Suppressor macrophage treated with lipopolysaccharide for 4 hours (primary cell): ENCODE measurements at places on chromosomes 1 and 21.

GRCh38 chr1:168939110-168939946, 167.2 kb upstream of the ATP1B1 start:
- DNase-seq, result no peak

DNA sequence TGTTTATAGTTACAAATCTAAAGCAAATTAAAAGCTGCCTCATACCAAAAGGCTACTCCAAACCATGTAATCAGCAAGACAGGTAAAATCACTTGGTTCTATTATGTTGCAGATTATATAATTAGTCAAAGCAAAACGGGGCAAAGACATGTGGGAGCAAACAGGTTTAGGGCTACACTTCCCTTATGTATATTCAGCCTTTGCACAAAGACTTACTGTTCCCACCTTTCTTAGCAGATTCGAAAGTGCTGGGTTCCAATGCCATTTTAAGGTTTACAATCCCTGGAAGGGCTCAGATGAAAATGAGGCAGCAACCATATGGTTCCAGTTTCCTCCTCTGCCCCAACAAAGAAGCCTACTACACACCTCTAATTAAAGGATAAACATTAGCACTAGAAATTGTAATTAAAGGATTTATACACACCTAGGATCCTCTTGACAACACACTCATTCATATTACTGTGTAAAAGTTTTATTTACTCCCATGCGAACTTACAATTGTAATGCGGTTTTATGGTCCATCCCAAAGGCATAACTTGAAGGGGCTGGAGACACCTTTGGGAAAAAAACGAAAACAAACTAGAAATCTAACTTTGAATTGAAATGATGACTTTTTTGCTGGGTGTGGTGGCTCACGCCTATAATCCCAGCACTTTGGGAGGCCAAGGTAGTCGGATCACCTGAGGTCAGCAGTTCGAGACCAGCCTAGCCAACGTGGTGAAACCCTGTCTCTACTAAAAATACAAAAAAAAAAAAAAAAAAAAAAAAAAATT, 117.3 kb upstream of the PKN2 start:
- no peak for DNase-seq

DNA sequence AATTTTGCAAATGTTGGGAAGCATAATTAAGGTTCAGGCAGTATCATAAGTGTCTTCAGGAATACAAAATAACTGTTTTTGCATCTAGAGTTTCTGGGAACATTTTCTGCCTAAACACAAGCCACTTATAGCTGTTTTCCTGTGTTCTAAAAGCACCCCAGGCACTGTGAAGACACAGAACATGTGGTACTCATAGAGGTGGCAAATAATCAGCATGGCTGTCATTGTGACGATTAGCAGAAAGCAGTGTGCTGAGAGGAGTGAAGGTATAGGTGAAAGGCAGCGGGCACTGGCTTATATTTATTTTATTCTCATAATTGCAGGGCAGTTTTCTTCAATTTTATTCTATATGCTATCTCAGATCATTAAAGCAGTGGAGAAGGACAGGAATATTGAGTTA, 119.6 kb downstream of the LRRC53 start:
- DNase-seq, result no peak

GRCh38 chr1:244102468-244102867, 51.4 kb downstream of the ZBTB18 start:
- DNase-seq, result no peak

DNA sequence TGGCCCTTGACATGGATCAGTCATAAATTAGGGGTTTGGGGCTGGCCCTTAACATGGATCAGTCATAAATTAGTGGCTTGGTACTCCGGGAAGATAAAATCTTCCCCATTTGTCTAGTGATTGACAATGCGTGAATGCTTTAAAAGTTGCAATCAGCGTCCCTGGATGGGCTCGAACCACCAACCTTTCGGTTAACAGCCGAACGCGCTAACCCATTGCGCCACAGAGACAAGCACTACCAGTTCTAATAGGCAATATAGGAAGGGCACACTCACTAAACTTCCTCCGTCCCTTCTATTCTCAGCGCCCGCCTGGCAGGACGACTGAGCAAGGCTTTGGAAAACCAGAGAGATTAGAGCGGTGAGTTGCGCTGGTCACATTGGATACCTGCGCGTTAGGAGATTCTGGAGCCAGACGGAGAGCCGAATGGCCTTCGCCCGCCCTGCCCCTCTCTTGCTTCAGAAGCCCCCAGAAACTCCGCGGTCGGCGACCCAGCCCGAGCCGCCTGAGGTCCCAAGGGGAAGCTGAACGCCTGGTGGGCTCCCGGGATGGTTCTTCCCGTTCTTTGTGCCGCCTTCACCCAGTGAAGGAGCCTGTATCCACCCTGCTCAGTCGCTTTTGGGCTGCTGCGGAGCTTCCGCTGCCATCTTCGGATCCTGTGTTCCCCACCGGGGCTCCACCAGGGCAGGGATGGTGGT, 235.9 kb downstream of the FAM72C start:
- no peak for DNase-seq

GRCh38 chr1:19359357-19359756, 47.2 kb downstream of the SLC66A1 start:
- DNase-seq, result no peak

DNA sequence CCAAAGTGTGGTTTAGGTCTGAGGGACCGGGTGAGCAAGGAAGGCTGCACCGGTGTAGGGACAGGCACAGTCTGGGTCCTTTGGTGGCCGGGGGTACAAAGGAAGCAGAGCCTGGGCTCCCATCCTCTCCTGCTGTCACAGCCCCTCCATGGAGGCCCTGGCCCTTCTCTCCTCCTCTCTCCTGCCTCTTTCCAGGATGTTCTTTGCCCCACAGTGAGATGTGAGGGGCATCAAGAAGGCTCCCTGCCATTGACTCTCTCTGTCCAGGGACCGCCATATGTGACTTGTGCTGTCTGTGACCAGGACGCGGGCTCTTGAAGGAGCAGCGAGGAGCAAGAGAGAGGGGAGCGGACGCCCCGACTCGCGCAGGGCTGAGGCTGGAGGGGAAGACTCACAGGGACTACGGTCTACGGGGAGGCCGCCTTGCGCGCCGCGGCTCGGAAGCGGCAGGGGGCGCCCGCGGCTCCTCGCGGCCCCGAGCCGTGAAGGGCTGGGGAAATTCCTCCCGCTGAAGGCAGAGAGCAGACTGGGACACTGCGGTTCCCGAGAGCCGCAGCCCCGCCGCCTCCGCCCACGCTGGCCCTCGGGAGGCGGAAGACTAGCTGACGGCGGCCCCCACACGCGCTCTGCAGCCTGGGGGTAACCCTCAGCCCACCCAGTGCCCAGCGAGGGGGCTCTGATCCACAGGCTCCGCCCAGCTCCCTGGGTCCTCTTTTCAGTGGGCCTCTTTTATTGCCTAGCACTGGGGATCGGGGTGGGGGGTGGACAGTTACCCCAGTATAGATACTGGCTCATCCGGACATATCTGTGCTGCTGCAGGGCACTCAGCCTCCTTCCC, 40.8 kb downstream of the MAB21L3 start:
- peak; percentile 85 for DNase-seq

- DNase-seq, result no peak
These were observed 502.3 kb downstream of the NUF2 start for GRCh38 chr1:163824006-163824405.

GRCh38 chr1:155086128-155086741, 7.6 kb downstream of the EFNA3 start:
- DNase-seq, result peak; percentile 68

DNA sequence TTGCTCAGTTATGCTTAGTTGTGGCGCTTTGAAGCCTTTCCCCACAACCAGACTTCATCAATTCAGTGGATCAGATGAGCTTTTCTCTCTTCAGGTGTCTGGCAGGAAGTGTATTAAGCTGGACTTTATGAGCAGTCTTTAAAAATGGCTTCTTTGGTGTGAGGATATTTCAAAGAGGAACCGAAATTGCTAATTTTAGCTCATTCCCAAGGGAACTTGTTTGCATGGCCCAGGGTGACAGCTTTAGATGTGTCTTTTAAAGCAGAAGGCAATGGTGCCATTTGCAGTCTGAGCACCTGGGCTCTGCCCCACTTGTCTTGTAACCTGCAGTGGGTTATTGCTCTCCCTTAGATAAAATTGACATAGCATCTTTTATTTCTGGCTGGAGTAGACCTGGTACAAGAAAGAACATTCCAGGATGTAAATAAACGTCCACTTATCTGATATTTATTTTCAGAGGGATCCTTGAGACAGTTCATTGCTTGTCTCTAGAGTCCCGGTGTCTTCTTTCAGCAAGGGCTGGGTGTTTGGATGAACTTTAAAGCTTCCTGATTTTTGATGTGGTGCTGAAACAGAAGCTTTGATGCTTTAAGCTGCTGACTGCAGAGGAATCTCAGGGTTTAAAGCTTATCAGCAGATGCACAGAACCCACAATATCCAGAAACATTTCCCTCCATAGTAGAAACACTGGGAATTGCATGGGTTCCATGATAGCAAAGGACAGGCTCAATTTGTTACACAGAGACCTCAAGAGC, 241.7 kb downstream of the ADGRL2 start:
- no peak for DNase-seq

GRCh38 chr1:24705260-24706073, 39.8 kb upstream of the CLIC4 start:
- peak; percentile 51 for DNase-seq

- peak; percentile 84 for DNase-seq
These were observed 77.6 kb downstream of the RPS6KA1 start for GRCh38 chr1:26607186-26607585.

DNA sequence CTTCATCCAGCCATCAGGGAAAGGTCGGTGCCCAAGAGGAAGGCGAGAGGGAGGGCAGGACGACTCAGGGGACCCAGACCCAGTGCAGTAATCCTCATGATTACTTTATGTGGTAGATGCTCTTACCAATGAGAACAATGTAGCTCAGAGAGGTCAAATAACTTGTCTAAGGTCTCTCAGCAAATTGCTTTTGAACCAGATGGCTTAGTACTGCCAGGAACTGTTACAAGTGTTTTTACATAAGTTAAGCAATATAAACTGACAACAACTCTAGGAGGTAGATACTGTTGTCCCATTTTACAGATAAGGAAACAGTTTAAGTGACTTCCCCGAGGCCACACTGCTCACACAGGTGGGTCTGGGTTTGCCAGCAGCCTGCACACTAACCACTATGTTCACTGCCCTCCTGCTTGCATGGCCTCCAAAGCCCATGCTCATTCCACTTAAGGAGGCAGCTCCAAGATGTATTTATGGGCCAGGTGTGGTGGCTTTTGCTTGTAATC, 111.7 kb downstream of the LACTBL1 start:
- no peak for DNase-seq

DNA sequence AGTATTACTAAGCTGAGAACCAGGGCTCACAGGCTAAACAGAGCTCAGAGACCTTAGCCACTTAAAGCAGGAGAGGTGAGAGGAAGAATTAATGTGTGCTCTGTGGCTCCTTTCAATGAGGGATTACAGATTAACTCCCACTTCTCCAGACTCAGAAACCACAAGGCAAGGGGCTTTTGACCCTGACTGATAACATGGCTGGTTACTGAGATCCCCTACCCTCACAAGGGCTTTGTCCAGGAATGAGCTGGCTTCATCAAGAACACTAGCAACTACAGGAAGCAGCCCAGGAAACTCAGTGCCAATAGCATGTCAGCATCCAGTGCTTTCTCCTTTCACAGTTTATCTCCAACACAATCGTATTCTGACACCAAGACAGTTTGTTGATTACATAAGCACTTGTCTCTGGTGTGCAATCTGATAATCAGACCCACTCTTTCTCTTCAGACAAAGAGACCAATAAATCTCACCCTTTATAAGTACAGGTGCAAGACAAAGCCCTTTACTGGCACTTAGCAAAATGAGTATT, 38.8 kb downstream of the ERI3 start:
- no peak for DNase-seq

DNA sequence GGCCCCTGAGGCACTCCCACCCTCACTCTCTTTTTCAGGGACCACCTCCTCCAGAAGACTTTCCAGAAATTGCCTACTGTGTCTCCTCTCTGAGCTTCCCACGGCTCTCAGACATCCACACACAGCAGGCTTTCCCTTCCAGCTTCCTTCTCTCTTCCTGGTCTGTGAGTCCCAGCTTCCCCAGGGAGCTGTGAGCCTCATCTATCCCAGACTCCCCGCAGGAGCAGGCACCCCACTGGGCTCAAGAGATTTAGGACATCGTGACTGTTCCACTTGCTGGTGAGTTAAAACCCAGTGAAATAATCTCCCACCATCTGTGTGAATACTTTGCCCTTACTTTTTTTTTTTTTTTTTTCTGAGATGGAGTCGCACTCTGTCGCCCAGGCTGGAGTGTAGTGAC, 22.0 kb upstream of the PRELP start:
- DNase-seq, result no peak

GRCh38 chr1:62281922-62282555, 37.2 kb downstream of the KANK4 start:
- DNase-seq, result no peak

- no peak for DNase-seq
These were observed 6.8 kb upstream of the EPS8L3 start for GRCh38 chr1:109770331-109771095.

GRCh38 chr21:24577301-24577700, 1030.0 kb downstream of the MRPL39 start:
- DNase-seq, result no peak

GRCh38 chr1:26278724-26279455, 996 bp upstream of the SH3BGRL3 start:
- DNase-seq, result peak; percentile 95

- no peak for DNase-seq
These were observed 115.6 kb upstream of the SLC45A1 start for GRCh38 chr1:8202182-8202905.

GRCh38 chr1:62809788-62810187, 25.9 kb downstream of the ATG4C start:
- no peak for DNase-seq

- DNase-seq, result peak; percentile 12
These were observed 35.7 kb upstream of the VAV3 start for GRCh38 chr1:108000620-108001111.

- peak; percentile 5 for DNase-seq
These were observed 358.1 kb downstream of the LRRIQ3 start for GRCh38 chr1:73839922-73840321.

GRCh38 chr1:21520899-21521716, 11.9 kb downstream of the ALPL start:
- peak; percentile 59 for DNase-seq

GRCh38 chr1:224433041-224433691, 1.4 kb downstream of the WDR26 start:
- peak; percentile 9 for DNase-seq

GRCh38 chr1:185907246-185907645, 173.1 kb downstream of the HMCN1 start:
- DNase-seq, result no peak

DNA sequence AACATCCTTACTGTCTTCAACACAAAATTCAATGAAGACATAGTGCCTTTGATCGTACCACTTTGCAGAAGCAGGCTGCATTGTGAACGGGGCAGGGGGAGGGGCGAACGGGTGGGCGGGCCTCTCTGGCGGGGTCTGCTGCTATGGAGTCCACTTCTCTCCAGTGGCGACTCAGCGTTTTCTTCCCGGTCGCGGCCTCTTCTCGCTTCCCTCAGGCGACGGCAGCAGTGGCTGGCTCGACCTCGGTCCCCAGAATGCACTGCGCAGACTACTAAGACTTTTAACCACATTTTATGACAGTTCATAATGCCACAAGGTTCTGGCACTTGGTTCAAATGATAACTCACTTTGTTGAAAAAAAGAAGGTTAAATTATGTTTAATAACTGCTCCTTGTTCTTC, 21.2 kb downstream of the GBP2 start:
- DNase-seq, result no peak
